ENCODE measurements at places on chromosomes 1 and 21. TPM values are rescaled to one million over a fixed set of nuclear protein-coding genes. Genes with fewer than 3 reads are reported as not detected.

Gene RHEX
- total RNA-seq: 8.8 TPM

Gene MUTYH
- 10.3 TPM for total RNA-seq

Gene CAPN8
- 57.9 TPM for total RNA-seq

Gene PEX19
- 47.6 TPM for total RNA-seq

Gene KCND3
- total RNA-seq: 6.4 TPM

Gene WNT4
- total RNA-seq: 3.2 TPM

Gene ITLN2
- 24.7 TPM for total RNA-seq

Gene ELF3
- 148 TPM for total RNA-seq

Gene PGLYRP4
- not detected for total RNA-seq

Gene VPS72
- 19.9 TPM for total RNA-seq

Gene RCAN1
- 36.2 TPM for total RNA-seq

Gene DNAI4
- 32.5 TPM for total RNA-seq

DNA sequence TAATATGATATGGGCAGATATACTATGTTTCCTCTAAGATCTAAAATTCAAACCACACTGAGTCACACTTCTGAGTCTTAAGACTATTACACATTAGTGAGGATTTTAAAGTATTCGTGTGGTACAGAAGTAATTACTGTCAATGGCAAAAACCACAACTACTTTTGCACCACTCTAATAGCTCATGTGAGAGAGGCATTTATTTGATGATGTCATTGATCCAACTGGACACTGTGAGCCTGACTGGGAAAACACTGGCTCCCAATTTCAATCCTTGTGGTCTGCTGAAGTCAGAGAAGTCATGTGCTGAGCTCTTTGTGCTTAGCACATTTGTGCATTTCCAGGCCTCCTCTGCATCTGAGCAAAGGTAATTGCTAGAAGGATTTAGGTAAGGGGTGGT is 377.8 kb downstream of the USH2A start:
- no peak overlapping the region for H3K27ac ChIP-seq
- no peak for DNase-seq
- no peaks in the 10 kb centered on the region for H3K27me3 ChIP-seq
- H3K36me3 ChIP-seq: no peaks in the 10 kb centered on the region
- H3K4me1 ChIP-seq: no peaks in the 10 kb centered on the region

DNA sequence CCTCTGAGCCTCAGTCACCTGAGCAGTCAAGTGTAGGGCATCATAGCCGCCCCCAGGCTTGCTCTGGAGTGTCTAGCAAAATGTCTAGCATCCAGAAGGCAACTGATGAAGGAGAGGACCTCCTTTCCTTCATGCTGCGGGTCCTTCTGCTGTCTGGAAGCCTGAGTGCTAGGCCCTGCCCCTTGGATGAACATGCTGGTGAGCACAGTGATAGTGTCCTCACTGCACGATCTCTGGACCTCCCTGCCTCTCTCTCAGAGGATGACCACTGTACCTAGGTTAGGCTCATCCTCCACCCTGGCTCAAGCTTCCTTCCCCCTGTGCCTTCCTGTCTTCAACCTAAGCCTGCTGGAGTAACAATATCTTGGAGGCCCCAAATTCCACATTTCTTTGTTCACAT is 128.6 kb downstream of the TENT5C start:
- peaks cover 6% of the 10 kb centered on the region for H3K4me1 ChIP-seq
- no peak for DNase-seq
- H3K27me3 ChIP-seq: no peaks in the 10 kb centered on the region

DNA sequence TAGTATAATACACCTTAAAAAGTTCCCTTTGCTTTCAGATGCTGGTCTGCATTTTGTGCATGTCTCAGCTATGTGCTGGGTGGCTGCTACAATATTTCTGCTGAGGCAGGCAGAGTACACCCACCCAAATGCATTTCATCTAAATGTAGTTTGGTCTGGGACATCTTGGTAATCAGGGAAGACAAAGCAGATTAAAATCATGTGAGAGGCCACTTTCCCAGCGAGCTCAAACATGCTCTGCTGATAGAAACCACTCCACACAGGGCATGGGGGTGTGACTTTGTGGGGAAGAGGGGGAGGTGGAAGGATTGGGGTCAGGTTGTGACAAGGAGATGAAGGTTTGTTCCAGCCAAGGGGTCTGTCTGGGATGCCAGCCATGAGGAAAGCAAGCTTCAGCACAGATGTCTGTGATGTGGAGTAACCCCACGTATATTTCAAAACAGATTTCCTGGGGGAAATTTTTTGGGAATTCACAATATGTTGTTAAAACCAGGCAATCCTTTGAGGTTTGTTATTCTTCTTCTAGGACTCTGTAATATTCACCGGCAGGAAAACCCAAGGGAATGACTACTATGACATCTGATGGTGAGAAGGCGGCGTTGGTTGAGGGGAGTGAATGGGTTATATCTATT is 255.1 kb upstream of the FGGY start:
- no peak overlapping the region for H3K4me3 ChIP-seq
- no peaks in the 10 kb centered on the region for H3K27me3 ChIP-seq
- no peaks in the 10 kb centered on the region for H3K36me3 ChIP-seq
- H3K27ac ChIP-seq: no peak overlapping the region
- peaks cover 9% of the 10 kb centered on the region for H3K4me1 ChIP-seq
- no peak for DNase-seq

- no peaks in the 10 kb centered on the region for H3K36me3 ChIP-seq
- no peak overlapping the region for H3K27ac ChIP-seq
- H3K4me3 ChIP-seq: no peak overlapping the region
- DNase-seq: no peak
- no peaks in the 10 kb centered on the region for H3K4me1 ChIP-seq
Observed at GRCh38 chr1:59605761-59606160, 209.0 kb upstream of the HOOK1 start.

- no peak overlapping the region for H3K27ac ChIP-seq
- no peaks in the 10 kb centered on the region for H3K36me3 ChIP-seq
- no peaks in the 10 kb centered on the region for H3K27me3 ChIP-seq
- DNase-seq: no peak
- H3K4me3 ChIP-seq: no peak overlapping the region
Observed at GRCh38 chr1:70091811-70092210, 113.6 kb downstream of the LRRC40 start.

- peak overlapping the region; percentile 56 for H3K27ac ChIP-seq
- H3K27me3 ChIP-seq: no peaks in the 10 kb centered on the region
- peak; percentile 85 for DNase-seq
Observed at GRCh38 chr1:27589841-27590426, 14.0 kb downstream of the AHDC1 start.

DNA sequence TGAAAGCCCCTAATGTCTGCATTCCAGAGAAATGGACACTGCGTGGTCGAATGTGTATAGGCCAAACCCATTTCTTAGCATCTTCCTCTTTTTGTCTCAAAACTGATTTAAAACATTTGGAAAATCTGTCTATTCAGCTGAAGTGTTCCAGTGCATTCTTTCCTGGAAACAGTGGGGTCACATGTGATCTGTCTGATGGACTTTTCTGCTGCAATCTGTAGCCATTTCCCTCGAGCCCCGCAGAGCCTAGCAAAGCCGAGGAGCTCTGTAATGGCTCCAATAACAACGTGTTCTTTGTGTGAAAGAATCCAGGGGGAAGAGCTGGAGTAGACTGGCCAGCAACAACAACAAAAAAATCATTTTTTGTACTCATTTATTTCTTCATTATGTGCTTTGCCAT is 329.3 kb downstream of the BARHL2 start:
- no peak overlapping the region for H3K4me3 ChIP-seq
- H3K4me1 ChIP-seq: no peaks in the 10 kb centered on the region
- H3K36me3 ChIP-seq: no peaks in the 10 kb centered on the region
- DNase-seq: no peak

DNA sequence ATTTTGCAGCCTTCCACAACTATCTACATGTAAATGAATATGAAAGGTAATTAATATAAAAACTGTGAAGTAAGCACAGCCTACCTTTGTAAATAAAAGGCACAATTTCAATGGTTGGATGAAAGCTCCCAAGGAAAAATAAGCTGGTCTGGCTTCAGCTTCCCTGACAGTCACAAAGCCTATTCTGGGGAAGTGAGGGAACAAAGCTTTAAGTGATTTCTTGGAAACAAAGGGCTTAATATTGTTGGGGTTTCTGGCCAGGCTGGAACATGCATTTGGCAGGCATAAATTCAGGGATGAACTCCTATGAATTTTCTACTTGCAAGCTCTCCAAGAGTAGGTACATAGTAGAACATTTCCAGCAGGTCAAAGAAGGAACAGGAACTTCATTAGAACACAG is 17.3 kb downstream of the BCAS2 start:
- no peaks in the 10 kb centered on the region for H3K4me1 ChIP-seq
- no peak overlapping the region for H3K27ac ChIP-seq
- no peaks in the 10 kb centered on the region for H3K27me3 ChIP-seq
- no peak overlapping the region for H3K4me3 ChIP-seq
- peaks cover 30% of the 10 kb centered on the region for H3K36me3 ChIP-seq

GRCh38 chr1:52551507-52552235 is 1.2 kb downstream of the TUT4 start:
- H3K4me1 ChIP-seq: peaks cover 17% of the 10 kb centered on the region
- peak overlapping the region; percentile 93 for H3K27ac ChIP-seq
- DNase-seq: peak; percentile 22
- peak overlapping the region; percentile 90 for H3K4me3 ChIP-seq
- H3K27me3 ChIP-seq: no peaks in the 10 kb centered on the region

DNA sequence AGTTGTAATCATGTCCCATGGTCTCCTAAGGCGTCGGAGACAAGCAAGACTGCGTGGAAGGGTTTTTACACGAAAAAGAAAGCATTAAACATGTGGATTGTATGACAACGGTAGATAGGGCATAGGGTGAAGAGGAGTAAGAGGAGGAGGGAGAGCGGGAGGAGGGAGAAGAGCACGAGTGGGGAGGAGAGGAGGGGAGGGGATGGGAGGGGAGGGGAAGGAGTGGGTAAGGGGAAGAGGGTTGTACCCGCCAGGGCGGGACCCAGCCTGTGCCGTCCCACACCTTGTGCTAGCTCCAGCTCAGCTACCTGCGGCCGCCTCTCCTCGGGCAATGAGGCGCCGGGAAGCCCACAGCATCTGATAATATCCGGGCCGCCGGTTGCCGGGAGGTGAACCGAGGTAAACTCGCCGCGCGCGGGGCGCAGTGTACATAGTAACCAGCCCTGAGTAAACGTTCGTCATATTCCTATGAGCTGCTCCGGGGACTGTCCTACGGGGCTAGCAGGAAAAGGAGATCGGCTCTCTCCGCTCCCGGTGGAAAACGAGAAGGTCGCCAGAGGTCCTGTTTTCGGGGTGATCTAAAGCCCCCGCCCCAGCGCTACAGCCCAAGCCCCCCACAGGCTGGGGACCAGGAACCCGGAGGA is 449 bp upstream of the RCAN3 start:
- no peaks in the 10 kb centered on the region for H3K36me3 ChIP-seq
- H3K27ac ChIP-seq: peak overlapping the region; percentile 83
- peak overlapping the region; percentile 70 for H3K4me3 ChIP-seq

DNA sequence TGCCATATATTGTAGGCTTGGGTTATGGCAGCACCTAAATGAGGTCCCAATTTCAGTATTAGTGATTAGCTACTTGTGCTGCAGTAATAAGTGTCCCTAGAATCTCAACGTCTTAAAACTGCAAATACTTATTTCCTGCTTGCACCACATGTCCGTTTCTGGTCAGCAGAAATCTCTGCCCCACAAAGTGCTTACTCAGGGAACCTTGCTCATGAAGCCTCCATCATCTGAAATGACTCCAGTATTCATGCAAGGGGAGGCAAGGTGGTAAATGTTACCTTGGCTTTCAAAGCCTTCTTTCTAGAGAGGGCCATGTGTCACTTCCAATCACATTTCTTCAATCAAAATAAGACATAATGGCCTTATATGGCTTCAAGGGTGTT is 274.2 kb upstream of the KAZN start:
- DNase-seq: no peak
- no peak overlapping the region for H3K27ac ChIP-seq
- no peaks in the 10 kb centered on the region for H3K36me3 ChIP-seq

DNA sequence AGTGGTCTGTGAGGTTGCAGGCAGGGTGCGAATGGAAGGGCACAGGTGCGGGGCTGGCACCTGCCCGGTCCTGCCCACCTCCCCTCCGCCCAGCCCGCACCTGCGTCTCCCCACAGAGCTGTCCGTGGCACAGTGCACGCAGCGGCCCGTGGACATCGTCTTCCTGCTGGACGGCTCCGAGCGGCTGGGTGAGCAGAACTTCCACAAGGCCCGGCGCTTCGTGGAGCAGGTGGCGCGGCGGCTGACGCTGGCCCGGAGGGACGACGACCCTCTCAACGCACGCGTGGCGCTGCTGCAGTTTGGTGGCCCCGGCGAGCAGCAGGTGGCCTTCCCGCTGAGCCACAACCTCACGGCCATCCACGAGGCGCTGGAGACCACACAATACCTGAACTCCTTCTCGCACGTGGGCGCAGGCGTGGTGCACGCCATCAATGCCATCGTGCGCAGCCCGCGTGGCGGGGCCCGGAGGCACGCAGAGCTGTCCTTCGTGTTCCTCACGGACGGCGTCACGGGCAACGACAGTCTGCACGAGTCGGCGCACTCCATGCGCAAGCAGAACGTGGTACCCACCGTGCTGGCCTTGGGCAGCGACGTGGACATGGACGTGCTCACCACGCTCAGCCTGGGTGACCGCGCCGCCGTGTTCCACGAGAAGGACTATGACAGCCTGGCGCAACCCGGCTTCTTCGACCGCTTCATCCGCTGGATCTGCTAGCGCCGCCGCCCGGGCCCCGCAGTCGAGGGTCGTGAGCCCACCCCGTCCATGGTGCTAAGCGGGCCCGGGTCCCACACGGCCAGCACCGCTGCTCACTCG is 23.3 kb downstream of the FTCD start:
- peaks cover 15% of the 10 kb centered on the region for H3K36me3 ChIP-seq
- peak; percentile 86 for DNase-seq
- H3K27me3 ChIP-seq: no peaks in the 10 kb centered on the region
- H3K4me3 ChIP-seq: no peak overlapping the region
- H3K4me1 ChIP-seq: no peaks in the 10 kb centered on the region

DNA sequence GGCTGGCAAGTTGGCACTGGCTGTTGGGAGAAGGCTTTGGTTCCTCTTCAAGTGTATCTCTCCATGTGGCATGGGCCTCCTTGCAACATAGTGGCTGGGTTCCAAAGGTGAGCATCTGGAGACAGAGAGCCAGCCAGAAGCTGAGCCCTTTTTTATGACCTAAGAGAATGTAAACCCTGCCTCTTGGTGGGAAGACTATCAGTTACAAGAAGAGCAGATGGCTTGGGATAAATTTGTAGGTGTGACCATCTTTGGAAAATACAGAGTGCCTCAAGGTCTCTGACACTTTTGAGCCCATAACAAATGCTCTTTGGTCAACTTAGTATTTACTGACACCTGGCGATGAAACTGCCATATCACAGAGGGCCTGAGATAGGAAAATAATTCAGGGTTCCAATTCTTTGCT is 31.4 kb upstream of the PRELP start:
- no peak overlapping the region for H3K4me3 ChIP-seq
- no peak for DNase-seq
- no peaks in the 10 kb centered on the region for H3K4me1 ChIP-seq
- H3K36me3 ChIP-seq: no peaks in the 10 kb centered on the region

DNA sequence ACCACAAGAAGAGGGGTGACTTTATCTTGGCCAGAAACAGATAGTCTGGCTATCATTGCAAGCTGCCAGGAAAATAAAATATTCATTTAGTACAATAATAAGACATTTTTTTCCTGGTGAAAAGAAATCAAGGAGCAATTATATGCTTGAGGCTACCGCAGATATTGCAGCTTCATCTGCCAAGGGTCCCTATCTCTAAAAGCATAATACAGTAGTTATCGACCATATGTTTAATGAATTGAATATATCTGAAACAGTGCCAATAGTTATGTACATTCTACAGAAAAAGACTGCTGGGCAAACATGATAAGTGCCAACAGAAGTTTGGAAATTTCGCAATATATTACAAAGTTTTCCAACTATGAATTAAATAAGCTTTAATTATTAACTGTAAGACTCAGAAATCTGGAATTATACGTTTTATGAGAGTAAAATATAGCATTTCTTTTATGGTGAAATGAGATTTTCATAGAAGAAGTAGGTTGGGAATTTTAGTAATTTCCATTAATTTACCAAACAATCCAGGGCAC is 561.1 kb upstream of the ZP4 start:
- no peak overlapping the region for H3K4me3 ChIP-seq
- H3K4me1 ChIP-seq: no peaks in the 10 kb centered on the region
- no peaks in the 10 kb centered on the region for H3K36me3 ChIP-seq
- no peaks in the 10 kb centered on the region for H3K27me3 ChIP-seq
- H3K27ac ChIP-seq: no peak overlapping the region
